Hippocampal formation (tissue), 2 donors: ENCODE measurements at places on chromosomes 2 and 18.

DNA sequence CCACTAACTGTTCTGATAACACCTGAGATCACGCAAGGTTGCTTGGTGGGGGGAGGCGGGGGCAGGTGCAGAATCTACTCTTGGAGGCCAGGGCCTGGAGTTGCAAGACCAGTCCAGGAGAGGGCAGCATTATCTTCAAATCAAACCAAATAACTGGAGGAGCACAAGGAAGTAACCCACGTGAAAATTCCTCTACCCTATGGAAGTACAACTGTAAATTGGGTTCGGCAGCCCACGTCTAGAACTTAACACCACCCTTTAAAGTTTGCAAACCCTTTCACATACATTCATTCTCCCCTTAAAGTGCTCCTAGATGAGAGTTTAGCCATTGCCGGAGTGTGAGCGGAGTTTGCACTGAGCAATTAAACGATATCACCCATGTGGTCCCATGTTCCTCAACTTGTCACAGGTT, 19.6 kb upstream of the CXCR1 start:
- DNase-seq, result peak; percentile 65

DNA sequence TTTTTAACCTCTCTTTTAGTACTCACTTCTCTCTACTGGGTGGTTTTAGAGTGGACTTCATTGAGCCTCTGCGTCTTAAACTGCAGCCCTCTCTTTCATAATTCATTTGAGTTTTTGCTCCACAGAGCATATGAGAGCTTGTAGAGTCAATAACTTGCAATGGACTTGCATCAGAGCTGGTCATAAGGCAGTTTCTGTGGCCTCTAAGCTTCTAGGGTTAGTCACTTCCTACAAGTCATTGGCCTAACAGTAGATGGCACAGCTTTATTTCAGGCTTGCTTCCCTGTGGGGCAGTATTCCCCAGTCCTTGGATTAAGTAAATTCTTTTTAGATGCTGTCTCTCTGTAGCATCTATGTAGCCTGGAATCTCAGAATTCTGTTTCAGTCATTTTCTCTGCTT, 1435.7 kb downstream of the LRP1B start:
- no peak for DNase-seq

DNA sequence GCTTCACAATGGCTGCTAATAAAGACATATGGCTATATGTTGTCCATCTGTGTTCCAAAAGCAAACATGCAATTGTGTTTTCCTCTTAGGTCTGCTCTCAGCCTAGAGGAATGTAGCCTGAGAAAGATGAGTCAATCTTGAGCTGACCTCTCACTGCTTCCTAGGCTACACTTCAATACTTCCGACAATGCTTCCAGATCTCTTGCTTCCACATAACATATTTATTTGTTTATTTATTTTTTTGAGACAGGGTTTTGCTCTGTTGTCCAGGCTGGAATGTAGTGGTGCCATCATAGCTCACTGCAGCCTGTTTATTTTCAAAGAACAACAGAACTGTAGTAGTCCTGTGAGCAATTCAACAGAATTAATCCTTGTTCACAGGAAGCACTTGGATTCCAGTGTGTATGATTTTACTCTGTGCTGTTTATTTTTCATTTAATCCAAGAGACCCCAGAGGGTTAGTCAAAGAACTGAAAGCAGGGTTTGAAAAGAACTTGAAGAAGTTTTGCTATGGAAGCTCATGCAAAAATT, 437.9 kb downstream of the TXNL1 start:
- DNase-seq, result no peak

- no peak for DNase-seq
Observed at GRCh38 chr18:44682201-44682870, 1.6 kb downstream of the SETBP1 start.

DNA sequence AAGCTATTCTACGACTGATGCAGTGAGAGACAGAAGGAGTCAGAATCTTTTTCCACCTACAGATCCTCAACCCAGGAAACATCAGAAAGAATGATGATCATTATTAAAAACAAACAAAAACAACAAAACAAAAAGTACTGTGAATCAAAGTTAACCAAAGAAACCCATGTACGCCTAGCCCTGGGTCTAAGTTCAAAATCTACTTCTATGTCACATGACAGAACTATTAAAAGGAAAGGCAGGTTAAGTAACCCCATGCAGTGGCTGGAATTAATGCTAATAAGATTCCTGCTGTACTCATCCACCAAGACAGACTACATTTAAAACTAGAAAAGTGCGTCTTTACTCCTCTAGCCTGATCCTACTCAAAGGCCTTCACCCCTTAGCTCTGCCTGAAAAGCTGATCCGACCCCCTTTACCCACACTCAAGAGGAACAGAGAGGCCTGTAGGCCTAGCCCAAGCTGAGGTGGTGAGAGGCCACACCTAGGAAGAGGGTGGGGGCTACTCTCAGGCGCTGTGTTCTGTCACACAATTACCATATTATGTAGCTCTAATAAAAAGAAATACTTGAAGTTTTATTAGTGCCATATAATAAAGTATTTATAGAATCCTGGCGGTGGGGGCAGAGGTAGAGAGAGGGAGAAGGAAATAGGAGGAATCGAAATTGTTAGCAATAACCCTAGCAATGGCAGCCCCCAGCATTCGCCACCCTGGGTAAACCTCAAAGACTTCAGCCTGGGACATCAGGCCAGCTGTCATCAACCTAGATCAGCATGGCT, 37.1 kb downstream of the NHEJ1 start:
- DNase-seq, result no peak

DNA sequence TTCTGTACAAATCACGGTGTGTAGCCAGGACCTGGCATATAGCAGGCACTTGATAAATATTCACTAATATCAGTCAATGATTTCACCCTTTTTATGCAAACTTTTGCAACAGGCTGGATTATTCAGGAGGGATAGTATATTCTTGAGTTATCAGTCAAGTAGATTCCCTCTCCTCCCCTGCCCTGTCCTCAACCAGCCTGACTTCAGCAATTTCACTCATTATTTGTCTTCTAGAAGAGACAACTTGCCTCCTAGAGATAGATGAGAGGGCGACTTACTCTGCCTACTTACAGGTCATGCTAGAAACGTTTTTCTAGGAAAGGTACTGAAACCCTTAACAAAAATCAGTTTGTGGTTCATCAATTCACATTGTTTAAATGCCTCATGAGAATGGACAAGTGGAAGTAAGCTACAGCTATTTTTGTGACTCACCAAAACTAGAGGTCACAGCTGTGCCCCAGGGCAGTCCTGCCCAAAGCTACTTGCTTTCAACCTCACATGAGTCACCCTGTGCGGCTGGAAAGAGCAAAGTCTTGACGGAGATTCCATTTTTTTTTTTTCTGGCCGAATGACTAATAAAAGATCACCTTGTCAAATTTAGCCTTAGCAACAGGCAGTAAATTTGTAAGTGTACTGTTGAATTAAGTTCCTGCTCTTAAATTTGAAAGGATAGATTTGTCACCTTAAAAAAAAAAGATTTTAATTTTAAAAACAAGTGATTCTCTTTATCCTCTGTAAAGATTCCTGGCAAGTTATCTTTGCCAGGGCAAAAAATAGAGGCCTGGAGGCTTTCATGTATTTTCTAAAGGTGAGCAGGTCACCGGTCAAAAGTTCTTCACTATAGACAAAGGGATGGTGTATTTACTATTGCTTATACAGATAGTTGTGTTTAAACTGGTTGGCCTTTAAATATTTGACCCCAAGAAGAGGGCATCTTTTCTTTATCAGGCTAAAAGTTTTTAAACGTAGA, 109.0 kb upstream of the SLC35G4 start:
- DNase-seq, result no peak

- no peak for DNase-seq
Observed at GRCh38 chr2:182818501-182818900, 47.9 kb downstream of the FRZB start.

DNA sequence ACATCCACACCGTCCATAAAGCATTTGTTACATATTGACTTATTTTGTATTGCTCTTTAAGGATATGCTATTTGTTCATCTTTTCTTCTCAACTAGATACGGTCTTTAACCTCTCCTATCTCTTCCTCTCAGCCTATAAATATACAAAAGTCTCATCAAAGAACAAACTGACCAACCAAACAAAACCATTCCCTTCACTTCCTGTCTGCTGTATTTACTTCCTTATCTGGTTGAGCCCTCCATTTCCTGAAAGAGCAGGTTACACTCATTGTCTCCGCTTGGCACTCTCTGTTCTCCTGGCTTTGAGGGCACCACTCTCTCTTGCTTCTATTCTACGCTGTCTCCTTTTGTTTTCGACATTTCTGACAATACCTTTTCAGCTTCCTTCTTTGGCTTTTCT, 431.9 kb upstream of the TCF4 start:
- no peak for DNase-seq

- DNase-seq, result peak; percentile 49
Observed at GRCh38 chr2:196592331-196592910, 47.1 kb upstream of the CCDC150 start.

DNA sequence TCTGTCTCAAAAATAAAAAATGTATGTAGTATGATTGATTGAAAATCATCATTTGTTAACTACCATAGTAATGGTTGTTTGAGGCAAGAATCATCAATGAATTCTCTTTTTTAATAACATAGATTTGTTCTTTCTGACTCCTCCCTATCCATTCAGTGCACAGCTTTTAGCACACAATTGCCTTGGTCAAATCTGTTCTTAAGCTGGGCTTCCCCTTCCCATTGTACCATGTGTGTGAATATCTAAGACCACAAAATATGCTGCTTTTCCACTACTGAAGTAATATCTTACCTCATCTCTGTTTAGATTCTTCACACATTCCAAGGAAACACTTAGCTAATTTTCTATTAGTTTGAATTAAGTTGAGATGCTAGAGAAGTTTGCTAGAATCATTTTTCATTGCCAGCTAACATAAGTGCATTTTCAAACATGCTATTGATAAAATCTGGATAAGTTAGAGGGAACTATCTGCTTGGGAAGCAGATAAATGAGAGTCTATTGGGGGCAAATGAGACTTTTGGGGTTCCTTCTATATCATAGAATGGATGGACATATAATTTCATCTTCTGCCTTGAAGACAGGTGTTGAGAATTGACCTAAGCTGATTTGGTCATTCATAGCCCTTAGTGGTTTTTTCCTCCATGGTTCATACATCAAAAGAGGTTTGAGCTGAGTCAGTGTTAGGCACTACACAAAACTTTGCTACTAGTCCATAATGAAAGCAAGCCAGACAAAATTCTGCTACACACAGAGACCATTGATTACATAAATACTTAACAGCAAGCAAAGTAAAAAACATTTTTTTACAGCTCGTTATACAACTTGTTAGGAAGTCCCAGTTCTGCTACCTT, 231.9 kb downstream of the PLCL1 start:
- DNase-seq, result no peak

DNA sequence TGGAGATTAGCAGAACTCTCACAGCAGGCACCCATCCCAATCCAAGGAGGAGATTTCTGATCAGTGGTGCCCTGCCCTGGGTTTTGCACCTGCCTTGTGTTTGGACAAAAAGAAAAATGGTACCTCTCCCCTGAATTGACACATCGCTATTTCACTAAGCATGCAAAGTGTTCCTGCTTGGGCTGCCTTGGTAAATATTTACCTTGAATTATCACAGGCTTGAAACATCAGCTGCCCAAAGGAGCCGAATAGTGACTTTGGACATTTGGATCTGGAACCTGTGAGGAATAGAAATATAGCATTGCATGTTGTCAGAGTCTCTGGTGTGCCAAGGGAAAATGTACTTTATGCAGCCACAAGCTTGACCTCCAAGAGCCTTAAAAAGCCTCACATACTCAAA, 926.4 kb upstream of the FANCL start:
- DNase-seq, result no peak

DNA sequence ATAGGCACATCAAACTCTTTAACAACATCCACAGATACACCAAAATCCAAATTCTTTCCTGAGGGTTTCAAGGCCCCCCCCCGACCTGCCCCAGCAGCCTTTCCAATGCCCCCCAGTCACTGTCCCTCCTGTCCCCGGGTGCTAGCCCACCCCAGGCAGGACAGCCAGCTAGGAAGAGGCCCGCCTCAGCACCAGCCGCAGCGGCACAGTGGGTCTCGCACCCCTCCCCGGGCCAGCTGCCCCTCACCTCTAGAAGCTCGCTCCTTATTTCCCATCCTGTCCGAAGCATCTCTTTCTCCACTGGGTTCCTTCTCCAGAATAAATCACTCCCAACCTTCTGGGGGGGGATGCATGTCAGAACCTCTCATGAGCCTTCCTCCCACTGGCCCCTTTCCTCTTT, 69.4 kb downstream of the FBXO15 start:
- no peak for DNase-seq

GRCh38 chr2:32068-32467, 14.2 kb downstream of the FAM110C start:
- DNase-seq, result no peak

DNA sequence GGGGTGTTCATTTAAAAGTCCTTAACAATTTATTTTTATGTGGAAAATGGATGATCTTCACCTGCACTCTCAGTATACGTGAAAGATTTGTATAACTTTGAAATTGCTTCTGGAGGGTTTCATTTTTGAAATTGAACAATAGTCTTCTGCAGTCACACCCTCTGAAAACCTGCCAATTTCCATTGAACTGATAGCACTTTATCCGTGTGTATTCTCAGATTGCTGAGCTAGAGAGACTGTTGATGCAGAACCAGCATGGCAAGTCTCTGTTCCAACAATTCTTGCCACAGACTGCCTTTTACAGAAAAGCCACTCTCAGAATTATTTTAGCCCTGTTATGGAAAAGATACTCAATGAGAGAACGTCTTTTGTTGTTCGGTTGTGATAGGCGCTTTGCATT, 6.6 kb upstream of the GULP1 start:
- no peak for DNase-seq

DNA sequence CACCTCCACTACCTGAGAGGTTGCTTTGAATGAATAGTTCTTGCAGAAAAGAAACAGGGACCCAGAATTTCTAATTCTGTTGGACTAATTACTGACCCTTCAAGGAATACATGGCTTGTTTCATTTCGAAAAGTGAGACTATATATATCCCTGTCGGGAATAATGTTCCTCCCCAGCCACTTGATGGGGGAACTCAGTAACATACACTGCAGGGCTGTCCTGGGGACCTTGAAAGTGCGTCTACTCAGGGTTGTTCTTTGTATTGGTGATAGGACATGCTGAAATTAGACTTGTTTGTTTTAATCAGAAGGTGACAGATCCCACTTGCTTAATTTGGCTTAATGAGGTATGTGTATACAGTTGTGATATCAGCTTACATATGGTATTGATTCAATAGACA, 25.5 kb downstream of the MGAT5 start:
- DNase-seq, result no peak

DNA sequence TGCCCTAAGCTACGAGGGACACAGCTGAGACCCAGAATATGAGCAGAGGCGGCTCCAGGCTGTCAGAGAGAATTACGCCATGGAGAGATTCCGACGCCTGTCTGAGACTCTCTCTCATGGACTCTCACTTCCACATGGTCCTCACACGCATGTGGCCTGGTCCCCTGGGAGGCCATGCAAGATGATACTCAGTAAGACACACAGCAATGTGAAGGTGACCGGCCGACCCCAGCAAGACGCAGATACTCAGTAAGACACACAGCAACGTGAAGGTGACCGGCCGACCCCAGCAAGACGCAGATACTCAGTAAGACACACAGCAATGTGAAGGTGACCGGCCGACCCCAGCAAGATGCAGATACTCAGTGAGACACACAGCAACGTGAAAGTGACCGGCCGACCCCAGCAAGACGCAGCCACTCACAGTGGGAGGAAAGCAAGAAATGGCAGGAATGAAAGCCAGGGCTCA, 400.8 kb upstream of the MYT1L start:
- DNase-seq, result no peak

GRCh38 chr2:238106698-238107524, 6.8 kb downstream of the ESPNL start:
- DNase-seq, result no peak
